ENCODE measurements at places on chromosomes 7 and 10. TPM values are rescaled to one million over a fixed set of nuclear protein-coding genes. Genes with fewer than 3 reads are reported as not detected.

DNA sequence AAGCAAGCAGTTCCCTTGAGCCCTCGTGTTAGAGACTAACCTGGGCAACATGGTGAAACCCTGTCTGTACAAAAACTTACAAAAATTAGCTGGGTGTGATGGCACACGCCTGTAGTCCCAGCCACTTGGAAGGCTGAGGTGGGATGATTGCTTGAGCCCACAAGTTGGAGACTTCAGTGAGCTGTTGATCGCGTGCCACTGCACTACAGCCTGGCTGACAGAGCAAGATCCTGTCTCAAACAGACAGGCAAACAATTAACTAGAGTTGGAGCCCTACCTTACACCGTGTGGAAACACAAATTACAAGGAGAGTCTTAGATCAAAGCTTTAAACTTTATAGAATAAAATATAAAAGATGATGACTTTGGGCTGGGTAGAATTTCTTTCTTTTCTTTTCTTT, 219.5 kb downstream of the CUX1 start:
- H3K4me3 ChIP-seq, result no peak overlapping the region
- H3K36me3 ChIP-seq, result no peaks in the 10 kb centered on the region
- no peak overlapping the region for H3K27ac ChIP-seq
- DNase-seq, result no peak
- no peaks in the 10 kb centered on the region for H3K4me1 ChIP-seq
- H3K27me3 ChIP-seq, result no peaks in the 10 kb centered on the region

Gene HECW1
- total RNA-seq, result 0.18 TPM

- DNase-seq, result no peak
- no peak overlapping the region for H3K27ac ChIP-seq
- H3K4me1 ChIP-seq, result no peaks in the 10 kb centered on the region
- no peaks in the 10 kb centered on the region for H3K27me3 ChIP-seq
Observed at GRCh38 chr10:82277591-82277990, 402.6 kb downstream of the NRG3 start.

GRCh38 chr7:33262476-33262875, 133.1 kb downstream of the BBS9 start:
- no peak overlapping the region for H3K4me3 ChIP-seq
- no peak overlapping the region for H3K27ac ChIP-seq
- no peak for DNase-seq
- H3K36me3 ChIP-seq, result no peaks in the 10 kb centered on the region
- no peaks in the 10 kb centered on the region for H3K27me3 ChIP-seq

Gene HTRA1
- 16.1 TPM for total RNA-seq

Gene BEND7
- total RNA-seq, result 3.7 TPM

DNA sequence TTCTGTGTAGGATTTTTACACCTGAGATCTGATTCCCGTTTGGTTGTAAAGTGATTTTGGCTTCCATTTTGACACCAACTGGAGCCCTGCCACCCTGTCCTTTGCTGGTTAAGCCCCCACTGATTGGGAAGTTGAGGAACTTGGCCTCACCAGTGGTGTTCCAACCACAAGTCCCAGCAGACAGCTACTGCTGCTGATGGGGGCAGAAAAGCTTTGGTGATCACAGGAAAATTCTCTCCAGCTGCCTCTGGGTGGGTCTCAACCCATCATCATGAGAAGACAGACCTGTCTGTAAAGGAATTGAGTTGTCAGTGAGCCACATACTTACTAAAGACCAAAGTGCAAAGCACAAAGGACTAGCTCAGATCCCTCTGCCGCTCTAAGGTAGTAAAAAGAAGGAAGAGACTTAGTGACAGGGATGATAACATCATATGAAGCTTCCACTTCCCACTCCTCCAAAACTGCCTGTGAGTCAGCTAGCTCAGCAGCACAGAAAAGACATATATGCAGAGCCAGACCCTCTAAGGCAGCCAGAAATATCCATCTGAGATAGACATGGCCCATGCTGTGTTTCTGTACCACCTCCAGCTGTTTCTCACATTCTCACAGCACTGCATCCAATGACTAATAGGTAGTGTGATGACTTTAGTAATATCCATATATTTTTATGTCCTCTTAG, 22.4 kb upstream of the LRRC17 start:
- H3K27me3 ChIP-seq, result no peaks in the 10 kb centered on the region
- peak overlapping the region; percentile 38 for H3K27ac ChIP-seq
- no peaks in the 10 kb centered on the region for H3K36me3 ChIP-seq

DNA sequence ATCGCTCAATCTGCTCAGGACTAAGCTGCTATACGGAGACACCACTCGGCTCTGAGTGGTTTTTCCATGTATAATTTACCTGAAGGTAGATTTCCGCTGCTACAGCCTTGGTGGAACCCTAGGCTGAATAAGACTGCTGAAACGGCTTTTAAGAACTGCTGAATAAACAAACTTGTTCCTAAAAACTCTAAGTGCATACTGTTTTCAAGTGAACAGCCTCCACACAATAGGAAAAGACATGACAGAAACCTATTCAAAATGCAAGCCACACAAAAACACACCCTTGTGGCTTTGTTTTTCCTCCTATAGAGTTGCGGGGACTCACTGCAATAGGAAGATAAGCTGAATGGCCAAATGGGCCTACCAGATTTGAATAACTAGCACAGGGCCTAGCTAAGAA, 117.2 kb downstream of the UBE2H start:
- H3K36me3 ChIP-seq, result peaks cover 16% of the 10 kb centered on the region
- H3K4me1 ChIP-seq, result peaks cover 5% of the 10 kb centered on the region
- no peak overlapping the region for H3K4me3 ChIP-seq
- DNase-seq, result no peak

DNA sequence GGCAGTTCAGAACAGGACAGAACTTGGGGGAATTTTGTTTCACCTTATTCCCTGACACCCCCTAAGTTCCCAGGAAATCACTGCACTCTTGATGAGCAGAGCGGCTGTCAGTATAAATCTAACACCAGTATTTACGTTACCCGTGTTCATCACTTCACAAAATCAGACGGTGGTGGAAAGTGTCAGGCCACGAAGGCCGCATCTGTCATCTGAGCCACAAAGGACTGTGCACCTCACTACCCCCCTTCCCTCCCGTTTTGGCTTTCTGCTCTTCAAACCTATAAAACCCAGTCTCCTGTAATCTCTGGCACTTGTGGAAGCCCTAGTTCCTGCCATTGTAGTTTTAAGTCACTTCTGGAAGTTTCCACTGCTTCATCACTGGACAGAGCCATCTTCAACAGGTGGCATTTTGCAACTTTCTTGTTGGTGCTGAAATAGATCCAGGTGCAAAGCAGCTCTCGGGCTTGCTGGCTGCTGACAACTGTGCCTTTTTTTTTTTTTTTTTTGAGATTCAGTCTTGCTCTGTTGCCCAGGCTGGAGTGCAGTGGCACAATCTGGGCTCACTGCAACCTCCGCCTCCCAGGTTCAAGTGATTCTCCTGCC, 9.5 kb downstream of the ZFAND2A start:
- H3K36me3 ChIP-seq, result peaks cover 59% of the 10 kb centered on the region
- H3K27ac ChIP-seq, result no peak overlapping the region
- H3K4me3 ChIP-seq, result no peak overlapping the region
- H3K4me1 ChIP-seq, result no peaks in the 10 kb centered on the region

Gene ANKRD30A
- total RNA-seq, result not detected

Gene TUBB8
- total RNA-seq, result not detected

Gene ELAPOR2
- total RNA-seq, result 0.45 TPM

Gene PLEKHS1
- 0.82 TPM for total RNA-seq

DNA sequence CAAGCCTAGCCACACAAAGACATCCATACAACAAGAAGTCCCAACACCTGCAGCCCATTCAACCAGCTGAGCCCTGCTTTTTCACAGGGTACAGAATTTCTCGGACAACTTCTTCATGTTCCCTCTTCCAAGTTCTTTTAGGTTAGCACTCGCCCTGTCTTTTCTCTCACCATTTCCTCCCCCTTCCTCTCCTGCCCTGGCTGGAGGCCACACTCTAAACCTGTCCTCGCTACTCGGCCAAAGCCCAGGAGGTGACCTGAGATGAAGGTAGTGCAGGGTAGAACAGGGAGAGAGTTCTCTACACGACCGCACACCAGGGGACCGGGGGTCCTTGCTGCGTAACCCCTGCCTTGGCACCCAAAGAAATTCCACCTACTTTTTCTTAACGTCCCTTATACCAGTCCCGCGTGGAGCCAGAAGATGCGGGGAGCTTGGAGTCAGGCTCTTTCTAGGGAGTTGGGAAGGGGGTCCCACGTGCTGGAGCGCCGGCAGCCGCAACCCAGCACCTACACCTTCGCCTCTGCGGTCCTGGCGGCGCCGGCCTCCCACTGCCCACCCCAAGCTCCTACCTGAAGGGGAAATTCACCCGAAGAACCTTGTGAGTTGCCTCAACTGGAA, 16.0 kb upstream of the DLX6 start:
- no peak overlapping the region for H3K4me3 ChIP-seq
- peaks cover 100% of the 10 kb centered on the region for H3K27me3 ChIP-seq
- H3K4me1 ChIP-seq, result no peaks in the 10 kb centered on the region
- no peak overlapping the region for H3K27ac ChIP-seq

Gene GALNT17
- 1.8 TPM for total RNA-seq

DNA sequence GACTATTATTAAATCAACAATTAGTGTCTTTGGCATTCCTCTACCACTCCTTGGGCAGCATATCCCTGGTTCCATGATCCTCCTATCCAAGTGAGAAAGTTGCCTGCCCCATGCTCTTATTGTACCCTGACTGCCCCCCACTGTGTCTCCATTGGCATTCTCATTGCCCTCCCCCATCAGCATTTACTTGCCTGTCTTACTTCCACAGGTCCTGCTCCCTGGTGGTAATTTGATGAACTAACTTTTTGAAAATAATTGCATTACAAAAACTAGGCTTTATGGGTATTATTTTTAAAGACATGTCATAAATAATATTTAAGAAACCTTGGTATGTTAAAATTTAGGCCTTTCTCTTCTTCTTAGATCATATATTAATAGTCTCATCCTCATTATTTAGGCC, 346.4 kb downstream of the PCLO start:
- H3K27me3 ChIP-seq, result no peaks in the 10 kb centered on the region
- no peak overlapping the region for H3K27ac ChIP-seq

Gene TEX47
- total RNA-seq, result not detected

Gene C10orf67
- 0.27 TPM for total RNA-seq

DNA sequence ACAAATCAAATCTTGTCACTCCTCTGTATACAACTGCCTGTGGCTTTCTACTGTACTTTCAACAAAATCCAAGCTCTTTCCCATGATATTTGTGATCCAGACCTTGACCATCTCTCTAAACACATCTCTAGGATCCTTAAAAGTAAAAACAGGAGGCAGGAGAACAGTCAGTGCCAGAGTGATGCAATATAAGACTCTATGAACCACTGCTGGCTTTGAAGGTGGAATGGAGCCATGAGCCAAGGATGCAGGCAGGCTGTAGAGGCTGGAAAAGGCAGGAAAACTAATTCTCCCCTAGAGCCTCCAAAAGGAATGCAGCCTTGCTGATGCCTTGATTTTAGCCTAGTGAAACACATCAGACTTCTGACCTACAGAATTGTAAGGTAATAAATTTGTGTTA, 45.5 kb upstream of the LRRN3 start:
- no peak for DNase-seq
- H3K4me3 ChIP-seq, result no peak overlapping the region
- no peaks in the 10 kb centered on the region for H3K4me1 ChIP-seq
- H3K36me3 ChIP-seq, result no peaks in the 10 kb centered on the region
- no peak overlapping the region for H3K27ac ChIP-seq

- no peaks in the 10 kb centered on the region for H3K36me3 ChIP-seq
- DNase-seq, result no peak
- no peaks in the 10 kb centered on the region for H3K27me3 ChIP-seq
- no peak overlapping the region for H3K27ac ChIP-seq
Observed at GRCh38 chr7:117164620-117165019, 158.2 kb downstream of the WNT2 start.

DNA sequence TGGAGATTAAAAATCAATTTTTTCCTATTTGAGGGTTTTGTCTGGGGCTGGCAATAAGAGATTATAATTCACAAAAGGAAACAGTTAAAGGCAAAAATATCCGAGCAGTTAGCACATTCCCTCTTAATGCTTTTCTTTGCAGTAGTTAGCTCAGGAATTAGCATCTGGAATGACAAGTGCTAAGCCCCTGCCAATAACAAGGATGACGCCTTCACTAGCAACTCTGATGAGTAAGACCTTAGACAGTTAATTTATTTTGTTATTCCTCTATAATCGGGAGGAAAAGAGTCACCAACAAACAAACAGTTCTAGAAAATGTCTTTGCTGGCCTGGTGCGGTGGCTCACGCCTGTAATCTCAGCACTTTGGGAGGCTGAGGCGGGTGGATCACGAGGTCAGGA, 151.3 kb downstream of the TRIL start:
- H3K27me3 ChIP-seq, result no peaks in the 10 kb centered on the region
- no peak for DNase-seq
- H3K27ac ChIP-seq, result no peak overlapping the region
- no peak overlapping the region for H3K4me3 ChIP-seq

Gene NUTM2A
- 0.70 TPM for total RNA-seq

GRCh38 chr7:127654404-127655394, 2.7 kb downstream of the SND1 start:
- no peaks in the 10 kb centered on the region for H3K4me1 ChIP-seq
- no peak overlapping the region for H3K27ac ChIP-seq
- H3K27me3 ChIP-seq, result no peaks in the 10 kb centered on the region
- no peak overlapping the region for H3K4me3 ChIP-seq
- DNase-seq, result no peak

- peak overlapping the region; percentile 85 for H3K27ac ChIP-seq
- peaks cover 30% of the 10 kb centered on the region for H3K4me1 ChIP-seq
- no peaks in the 10 kb centered on the region for H3K36me3 ChIP-seq
- no peak for DNase-seq
- no peaks in the 10 kb centered on the region for H3K27me3 ChIP-seq
Observed at GRCh38 chr7:30468791-30469190, 9.8 kb downstream of the NOD1 start.

DNA sequence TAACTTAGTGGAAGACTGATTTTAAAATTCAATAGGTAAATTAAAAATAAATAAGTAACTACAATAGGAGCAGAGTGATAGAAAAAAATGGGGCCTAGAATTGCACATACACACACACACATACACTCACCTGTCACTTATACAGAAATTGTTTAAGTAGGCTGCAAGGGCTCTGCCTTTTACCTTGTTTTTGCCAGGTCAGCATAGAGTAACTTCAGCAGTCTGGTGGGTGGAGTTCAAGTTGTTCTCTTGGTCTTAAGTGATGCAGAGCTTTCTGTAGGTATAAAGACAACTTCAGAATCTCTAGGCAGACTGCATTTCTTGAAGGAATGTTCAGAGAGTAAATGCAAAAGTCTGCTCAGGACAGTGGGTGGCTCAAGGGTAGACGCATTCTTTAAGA, 457.0 kb downstream of the INHBA start:
- no peak overlapping the region for H3K4me3 ChIP-seq
- no peak overlapping the region for H3K27ac ChIP-seq
- H3K36me3 ChIP-seq, result no peaks in the 10 kb centered on the region
- no peaks in the 10 kb centered on the region for H3K4me1 ChIP-seq
- no peaks in the 10 kb centered on the region for H3K27me3 ChIP-seq

GRCh38 chr7:77797734-77798393, 370 bp downstream of the TMEM60 start:
- H3K36me3 ChIP-seq, result peaks cover 19% of the 10 kb centered on the region
- peaks cover 63% of the 10 kb centered on the region for H3K4me1 ChIP-seq
- peak overlapping the region; percentile 93 for H3K27ac ChIP-seq
- no peaks in the 10 kb centered on the region for H3K27me3 ChIP-seq
- H3K4me3 ChIP-seq, result peak overlapping the region; percentile 66
- no peak for DNase-seq

Gene TMEM139
- 0.15 TPM for total RNA-seq

Measured in esophagus squamous epithelium (tissue), 5 donors.